ENCODE measurements at places on chromosomes 7 and 10.

- no peak for DNase-seq
Measured at GRCh38 chr7:145850636-145851035, 266.0 kb upstream of the CNTNAP2 start.

GRCh38 chr10:98417481-98417959, 2.5 kb upstream of the PYROXD2 start:
- DNase-seq = no peak

DNA sequence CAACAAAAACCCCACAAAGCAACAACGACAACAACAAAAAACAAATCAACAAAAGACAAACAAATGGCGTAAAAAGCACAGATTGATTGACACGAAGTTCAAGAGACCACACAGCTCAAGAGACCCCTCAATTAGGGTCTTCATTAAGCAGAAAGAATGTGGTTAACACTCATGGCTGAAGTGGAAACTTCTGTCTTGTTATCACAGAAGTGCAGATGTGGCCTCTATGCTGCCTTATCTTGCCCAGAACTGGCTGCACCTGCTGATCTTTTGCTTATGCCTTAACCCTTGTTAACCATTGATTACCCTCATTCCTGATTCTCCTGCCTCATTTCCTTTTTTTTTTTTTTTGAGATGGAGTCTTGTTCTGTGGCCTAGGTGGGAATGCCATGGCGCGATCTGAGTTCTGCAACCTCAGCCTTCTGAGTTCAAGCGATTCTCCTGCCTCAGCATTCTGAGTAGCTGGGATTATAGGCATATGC, 3.5 kb upstream of the DAGLB start:
- DNase-seq = no peak

DNA sequence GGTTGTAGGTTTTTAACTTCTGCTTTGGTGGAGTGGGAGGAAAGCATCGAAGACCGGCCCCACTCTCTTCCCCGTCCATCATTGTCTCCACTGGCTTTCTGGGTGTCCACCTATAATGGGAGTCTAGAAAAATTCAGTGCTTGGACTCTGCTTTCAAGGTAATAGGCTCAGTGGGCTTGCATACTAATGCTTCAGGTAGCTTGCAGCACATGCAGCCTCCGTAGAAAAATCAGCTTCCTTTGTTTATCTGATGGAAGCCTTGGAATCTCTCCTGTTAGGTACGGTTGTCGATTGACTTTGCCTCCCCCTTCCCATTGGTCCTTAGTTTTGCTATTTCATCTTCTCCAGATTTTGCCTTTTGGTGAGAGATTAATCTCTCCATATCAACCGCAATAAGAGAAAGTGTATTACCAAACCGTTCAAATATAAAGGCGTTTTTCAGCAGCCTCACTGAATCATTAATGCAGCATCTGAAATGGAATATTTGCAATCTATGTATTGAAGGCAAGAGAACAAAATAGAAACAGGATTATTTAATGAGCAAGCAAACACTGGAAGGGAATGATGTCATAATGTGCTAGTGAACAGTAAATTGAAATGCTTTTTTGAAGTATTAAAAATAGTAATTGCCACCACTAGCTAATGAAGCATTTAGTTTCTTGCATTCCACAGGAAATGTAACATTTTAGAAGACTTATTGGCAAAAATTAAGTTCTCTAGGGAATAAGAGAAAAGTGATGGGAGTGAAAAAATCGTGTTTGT, 944 bp downstream of the AVL9 start:
- DNase-seq = peak; percentile 41

DNA sequence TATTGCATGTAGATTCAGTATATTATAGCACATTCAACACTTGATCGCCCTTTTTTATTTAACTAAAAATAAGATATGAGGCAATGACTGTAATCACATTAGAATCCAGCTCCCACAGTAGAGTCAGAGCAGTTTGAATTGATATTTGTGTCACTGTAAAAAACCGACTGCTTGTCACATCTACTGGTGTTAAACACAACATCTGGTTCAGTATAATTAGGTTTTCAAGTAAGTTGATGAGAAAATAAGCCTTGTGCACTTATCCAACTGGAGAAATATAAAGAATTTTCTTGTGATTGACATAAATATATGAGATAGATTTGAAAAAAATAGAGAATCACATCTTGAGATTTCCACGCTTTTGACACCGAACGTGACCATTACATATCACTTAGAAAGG, 69.0 kb downstream of the CHRM2 start:
- DNase-seq = no peak

DNA sequence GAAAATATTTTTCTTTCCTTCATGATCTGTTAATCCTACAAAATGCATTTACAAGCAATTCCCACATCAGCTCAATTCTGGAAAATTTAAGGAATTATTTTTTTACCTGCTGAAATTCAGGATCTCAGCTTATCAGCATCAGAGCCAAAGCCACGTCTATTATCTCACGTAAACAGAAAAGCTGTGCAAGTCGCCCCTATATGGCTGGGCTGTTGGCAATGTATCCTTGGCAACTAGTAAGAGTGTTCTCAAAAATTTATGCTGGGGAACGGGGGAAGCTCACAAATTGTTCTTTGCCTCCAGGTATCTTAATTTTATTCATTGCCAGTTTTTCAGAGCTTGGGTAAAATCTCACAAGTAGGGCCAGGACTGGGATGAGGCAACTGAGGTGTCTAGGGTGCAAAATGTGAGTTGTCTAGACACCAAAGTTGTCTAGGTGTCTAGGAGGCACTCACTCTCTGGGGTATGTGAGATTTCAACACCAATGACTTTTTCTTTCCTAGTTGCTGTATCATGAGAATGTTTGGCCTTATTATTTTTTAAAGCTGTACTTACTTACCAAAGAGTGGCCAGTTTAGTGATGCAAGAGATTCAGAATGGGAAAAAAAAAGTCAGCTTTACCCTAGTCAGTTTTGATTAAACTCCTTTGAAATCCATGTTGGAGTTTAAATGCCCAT, 5.1 kb downstream of the GSTO2 start:
- DNase-seq = no peak

DNA sequence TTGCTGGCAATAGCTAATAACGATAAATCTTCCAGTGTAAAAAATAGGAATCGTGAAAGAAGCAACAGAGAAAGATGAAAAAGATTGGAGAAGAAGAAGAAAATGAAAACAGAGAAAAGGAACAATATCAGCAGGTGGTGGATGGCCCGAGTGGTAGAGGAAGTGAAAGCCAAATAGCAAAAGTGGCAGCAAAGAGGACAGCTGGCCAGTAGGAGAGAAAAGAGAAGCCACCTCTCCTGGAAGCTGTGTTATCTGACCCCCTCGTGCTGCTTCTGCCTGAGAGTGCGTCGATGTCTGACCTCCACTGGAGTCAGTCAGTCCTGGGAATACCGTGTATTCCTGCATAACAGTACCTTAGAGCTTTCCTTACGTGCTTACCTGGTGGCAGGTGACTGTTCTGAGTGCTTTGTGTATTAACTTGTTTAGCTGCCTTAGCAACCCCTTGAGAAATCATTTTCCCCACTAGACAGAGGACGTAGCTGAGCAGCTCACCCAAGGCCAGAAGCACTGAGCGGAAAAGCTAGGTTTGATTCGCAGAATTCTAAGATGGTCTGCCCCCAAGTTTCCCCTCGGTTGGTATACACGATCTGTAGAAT, 88.3 kb downstream of the CHN2 start:
- DNase-seq = peak; percentile 82

GRCh38 chr7:152479595-152479994, 43.8 kb upstream of the KMT2C start:
- no peak for DNase-seq

GRCh38 chr10:11154333-11154732, 136.7 kb downstream of the CELF2 start:
- DNase-seq = no peak

DNA sequence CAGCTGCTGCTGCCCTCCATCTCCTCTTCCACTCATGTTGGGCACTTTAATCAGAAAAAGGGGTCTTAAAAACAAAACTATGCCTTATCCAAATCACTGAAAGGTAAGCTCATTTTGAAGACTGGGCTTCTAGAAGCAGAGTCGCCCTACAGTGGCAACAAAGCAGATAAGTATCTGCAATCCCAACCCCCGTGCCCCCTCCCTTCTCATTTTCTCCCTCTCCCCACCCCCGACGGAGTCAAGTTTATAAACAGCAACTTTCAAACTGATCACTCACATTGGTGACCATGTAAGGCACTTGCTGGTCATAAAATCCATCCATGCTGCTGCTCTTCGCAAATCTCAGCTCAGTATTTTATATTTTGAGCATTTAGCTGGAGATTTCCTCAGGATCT, 738 bp downstream of the ETV1 start:
- DNase-seq = peak; percentile 66

- DNase-seq = no peak
Measured at GRCh38 chr7:30789334-30789711, 18.1 kb downstream of the MINDY4 start.

- no peak for DNase-seq
Measured at GRCh38 chr7:21580073-21580521, 37.3 kb downstream of the DNAH11 start.

GRCh38 chr7:112572669-112573301, 92.0 kb downstream of the LSMEM1 start:
- peak; percentile 18 for DNase-seq

- no peak for DNase-seq
Measured at GRCh38 chr7:97771576-97771975, 39.7 kb downstream of the TAC1 start.

- DNase-seq = no peak
Measured at GRCh38 chr10:74930965-74931364, 104.6 kb downstream of the KAT6B start.

DNA sequence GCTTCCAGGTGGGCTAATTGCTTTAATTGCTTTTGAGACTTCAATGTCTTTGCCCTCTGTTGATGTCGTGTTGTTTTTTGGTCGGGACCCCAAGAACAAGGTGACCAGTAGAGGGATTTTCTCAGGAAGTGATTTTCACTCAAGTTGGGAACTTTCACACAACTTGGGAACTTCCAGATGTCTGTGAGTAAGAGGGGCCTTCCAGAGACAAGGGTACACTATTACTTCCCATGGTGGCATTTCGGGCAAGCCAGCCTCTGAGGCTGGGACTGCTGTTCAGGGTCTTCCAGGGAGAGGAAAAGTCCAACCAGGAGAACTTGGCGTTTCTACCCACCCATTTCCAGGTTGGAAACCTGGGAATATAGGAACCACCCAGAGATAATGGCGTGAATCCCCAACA, 170.0 kb upstream of the CDCA7L start:
- no peak for DNase-seq

GRCh38 chr10:89351780-89352597, 24.2 kb downstream of the IFIT3 start:
- no peak for DNase-seq

DNA sequence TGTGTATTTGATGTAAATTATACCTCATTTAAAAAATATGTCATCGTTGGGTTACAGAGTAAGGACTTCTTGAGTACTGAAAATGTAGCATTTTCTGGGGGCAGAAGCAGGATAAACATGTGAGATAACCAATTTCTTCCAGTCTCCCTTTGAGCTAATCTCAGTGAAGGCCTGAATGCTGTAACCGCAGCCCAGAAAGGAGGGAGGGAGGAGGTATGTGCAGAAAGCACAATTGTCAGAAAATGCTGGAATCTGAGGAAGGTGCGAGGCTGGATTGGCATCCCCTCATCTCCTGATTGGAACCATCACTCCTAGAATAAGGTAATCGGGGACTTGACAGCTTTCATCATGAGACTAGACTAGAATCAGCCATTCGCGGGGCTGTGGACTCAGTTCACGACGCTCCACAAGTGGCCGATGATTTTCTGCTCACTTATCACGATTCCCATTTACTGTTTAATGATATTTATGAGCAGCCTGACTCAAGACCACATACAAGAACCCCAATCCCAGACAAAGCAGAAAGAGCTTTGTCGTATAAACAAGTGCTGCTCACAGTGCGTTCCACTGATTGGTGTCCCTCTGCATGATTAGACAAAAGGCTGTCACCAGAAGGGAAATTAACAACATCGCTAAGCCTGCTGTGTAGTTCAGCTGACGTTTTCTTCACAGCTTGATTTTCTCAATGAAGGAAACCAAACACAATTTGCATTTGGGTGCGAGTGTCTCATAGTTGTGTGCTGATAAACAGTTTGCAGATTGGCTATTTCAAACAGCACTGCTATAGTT, 93.2 kb downstream of the SVIL start:
- DNase-seq = no peak

- no peak for DNase-seq
Measured at GRCh38 chr10:123391275-123392028, 237.2 kb downstream of the BUB3 start.

Measured in SHP77 (cell line).